ENCODE measurements at places on chromosomes 6 and 20.

GRCh38 chr6:123745895-123746294 lies 57.8 kb upstream of the NKAIN2 start:
- no peak for DNase-seq

DNA sequence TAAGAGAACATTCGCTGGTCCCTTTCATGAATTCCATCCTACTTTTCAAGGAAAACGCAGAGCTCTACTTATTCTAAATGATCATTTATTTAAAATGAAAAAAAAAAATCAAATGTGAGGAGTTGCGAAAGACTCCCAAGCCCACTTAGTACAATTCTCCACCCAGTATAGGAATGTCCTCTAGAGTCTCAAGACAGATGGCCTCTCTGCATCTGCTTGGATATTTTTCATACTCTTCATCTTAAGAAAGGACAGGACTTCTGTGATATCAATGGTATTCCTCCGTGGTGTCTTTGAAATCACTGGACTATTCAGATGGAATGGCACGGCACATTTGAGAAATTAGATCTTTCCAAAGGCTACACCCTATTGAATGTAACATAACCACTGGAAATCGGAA lies 107.1 kb downstream of the PTPRK start:
- DNase-seq, result no peak

- no peak for DNase-seq
Observed at GRCh38 chr6:6901205-6901719, 206.5 kb upstream of the RREB1 start.

DNA sequence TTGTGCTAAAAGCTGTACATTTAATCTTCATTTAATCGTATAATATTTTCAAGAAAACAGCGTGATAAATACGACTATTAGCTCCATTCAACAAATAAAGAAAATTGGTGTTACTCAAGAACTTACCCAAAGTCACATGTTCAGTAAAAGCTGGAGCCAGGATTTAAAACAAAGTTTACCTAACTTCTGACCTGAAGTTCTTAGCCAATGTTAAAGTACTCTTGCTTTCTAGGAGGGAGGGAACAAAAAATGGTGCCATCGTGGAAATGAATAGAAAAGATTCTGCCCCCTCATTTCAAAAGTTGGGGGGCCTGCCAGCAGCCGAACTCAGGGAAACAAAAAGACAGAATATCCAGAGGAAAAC lies 395.8 kb downstream of the CD109 start:
- no peak for DNase-seq

DNA sequence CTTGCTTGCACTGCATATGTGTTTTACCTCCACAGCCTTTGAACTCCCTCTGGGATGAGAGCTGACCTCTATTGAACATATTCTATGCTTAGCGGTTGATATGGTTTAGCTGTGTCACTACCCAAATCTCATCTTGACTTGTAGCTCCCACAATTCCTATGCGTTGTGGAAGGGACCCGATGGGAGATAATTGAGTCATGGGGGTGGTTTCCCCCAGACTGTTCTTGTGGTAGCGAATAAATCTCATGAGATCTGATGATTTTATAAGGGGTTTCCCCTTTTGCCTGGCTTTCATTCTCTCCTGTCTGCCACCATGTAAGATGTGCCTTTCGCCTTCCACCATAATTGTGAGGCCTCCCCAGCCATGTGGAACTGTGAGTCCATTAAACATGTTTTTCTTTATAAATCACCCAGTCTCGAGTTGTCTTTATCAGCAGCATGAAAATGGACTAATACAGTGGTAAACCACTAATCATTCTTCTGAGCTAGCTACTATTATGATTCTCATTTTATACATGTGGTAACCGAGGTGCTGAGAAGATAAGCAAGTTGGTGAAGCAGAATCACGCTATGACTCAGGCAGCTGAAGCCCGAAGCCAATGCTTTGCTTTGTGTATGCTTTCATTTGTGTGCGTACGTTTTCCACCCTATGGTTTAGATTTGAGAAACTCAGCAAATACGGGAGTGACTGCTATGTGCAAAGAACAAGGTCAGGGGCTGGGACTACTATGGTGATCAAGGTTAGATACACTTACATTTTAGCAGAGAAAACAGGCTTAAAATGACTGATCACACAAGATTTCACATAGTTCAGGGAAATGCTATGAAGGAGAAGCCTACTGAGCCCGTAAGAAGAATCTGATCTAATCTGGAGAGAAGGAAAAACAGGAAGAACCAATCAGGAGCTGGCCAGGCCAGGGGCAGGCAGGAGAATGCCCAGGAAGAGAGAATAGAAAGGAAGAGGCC lies 363.5 kb downstream of the ESR1 start:
- no peak for DNase-seq

DNA sequence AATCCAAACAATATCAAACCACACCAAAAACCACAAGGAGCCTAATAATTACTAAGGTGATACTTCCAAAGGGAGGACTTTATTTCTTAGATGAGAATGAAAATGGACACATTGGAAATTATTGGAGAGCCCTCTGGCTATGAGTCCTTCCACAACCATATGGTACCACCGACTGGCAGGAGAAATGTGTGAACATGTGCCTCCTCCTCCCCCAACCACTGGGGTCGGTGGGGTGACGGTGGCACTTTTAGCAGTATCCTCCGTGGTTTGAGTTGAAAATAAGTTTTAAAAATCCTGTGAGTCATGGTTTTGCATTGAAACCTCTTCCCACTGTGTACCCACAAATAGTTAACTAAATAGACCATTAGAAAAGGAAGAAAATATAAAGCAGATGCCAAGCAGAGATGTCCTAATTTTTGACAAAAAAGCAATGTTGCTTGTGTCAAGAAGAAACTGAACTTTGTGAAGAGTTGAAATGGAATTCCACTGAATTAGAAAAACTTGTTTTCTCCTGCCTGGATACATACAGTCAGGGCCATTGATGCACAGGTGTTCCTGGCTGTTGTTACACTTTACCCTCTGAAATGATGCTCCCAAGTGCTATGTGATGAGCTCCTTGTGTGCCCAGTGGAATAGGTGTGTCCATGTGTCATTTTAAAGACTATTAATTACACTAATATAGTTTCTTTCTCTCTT lies 3.2 kb downstream of the EDN1 start:
- DNase-seq, result no peak

- DNase-seq, result no peak
Observed at GRCh38 chr20:38835792-38836191, 30.3 kb downstream of the PPP1R16B start.

GRCh38 chr6:56933650-56934049 lies 21.3 kb upstream of the BEND6 start:
- peak; percentile 61 for DNase-seq

GRCh38 chr20:43942667-43943285 lies 28.1 kb downstream of the TOX2 start:
- peak; percentile 61 for DNase-seq

DNA sequence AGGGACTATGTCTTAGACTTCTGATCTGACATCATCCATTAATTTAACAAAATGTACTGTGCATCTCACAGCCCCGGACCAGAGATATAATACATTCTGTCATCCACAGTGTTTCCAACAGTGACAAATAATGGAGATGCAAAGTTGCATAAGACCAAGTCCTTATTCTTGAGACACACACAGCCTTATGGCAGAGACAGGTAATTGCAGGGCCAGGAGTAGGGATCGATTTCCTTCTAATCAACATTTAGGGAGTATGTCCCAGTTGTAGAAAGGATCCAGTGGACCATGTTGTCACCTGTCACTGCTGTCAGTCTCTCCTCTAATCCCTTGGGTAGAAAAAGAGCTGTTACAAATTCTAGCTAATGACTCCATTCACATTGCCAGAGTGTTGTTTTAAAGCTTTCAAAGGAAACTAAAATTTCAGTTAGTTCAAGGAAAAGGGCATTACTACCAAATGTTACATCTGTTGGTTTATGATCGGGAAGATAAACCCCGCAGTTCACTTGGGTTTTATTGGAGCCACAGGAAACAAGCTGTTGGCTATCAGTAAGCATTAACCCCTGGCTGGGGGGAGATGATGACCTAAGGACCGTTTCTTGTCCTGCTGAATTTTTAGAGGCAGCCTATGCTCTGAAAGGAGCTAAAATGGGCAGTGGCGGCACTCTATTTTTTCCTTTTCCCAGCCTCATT lies 111.4 kb upstream of the ATXN1 start:
- peak; percentile 25 for DNase-seq

GRCh38 chr20:18712882-18713281 lies 100.7 kb upstream of the SCP2D1 start:
- no peak for DNase-seq

DNA sequence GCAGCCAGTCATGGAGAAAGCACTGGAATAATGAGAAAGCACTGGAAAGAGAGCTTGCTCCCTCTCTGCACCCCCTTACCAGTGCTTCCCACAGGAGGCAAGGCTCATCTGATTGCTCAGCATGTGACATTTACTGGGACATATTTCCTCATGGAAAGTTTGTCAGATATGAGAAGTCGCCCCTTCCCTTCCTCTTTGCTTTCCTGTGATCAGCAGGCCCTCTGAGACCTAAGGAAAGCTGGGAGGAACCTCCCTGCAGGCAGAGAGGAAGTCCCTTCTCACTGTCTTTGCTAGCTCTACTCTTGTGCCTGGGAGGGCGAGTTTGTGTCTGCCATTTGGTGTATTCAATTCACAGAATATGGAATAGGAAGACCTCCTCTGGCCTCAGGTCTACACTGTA lies 283.8 kb downstream of the ALDH8A1 start:
- DNase-seq, result no peak

DNA sequence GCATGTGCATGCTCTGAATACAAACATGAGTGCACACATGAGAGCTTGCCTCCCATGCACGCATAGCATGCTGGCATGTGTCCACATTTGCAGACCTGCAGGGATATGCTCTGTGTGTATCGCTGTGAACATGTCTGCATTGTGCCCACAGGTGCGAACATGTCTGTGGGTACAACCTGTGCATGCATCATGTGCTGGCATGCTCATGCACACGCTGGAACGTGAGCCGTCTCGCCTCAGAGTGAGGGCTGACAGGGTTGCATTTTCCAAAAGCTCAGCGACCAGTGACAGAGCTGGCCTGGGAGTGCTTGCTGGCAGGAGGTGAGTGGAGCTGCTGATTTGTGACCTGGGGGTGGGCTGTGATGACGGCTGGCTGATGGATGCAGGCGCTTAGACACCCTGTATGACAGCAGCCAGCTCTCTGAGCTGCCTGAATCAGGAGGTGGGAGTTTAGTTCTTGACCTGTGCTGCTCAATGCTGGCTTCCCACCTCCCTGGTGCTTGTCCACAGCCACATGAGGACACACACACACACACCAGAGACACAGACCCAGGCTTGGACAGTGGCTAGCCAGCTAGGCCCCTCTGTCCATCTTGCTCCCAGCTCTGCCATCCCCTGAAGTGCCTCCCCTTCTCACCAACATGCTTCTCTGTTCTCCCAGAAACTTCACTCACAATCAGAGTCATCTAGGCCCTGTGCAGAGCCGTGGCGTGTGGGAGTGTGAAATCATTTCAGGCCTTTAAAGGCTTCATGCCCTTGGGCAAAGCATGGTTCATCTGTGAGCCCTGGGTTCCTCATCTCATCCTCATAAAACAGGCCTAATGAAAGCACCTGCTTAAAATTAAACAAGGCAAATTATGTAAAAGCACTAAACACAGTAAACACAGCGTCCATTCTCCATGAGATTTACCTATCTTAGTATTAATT lies 51.4 kb downstream of the CD40 start:
- no peak for DNase-seq

GRCh38 chr20:9508696-9509178 lies 5.7 kb upstream of the LAMP5 start:
- DNase-seq, result no peak

GRCh38 chr6:158262755-158263154 lies 49.5 kb upstream of the TULP4 start:
- DNase-seq, result no peak

DNA sequence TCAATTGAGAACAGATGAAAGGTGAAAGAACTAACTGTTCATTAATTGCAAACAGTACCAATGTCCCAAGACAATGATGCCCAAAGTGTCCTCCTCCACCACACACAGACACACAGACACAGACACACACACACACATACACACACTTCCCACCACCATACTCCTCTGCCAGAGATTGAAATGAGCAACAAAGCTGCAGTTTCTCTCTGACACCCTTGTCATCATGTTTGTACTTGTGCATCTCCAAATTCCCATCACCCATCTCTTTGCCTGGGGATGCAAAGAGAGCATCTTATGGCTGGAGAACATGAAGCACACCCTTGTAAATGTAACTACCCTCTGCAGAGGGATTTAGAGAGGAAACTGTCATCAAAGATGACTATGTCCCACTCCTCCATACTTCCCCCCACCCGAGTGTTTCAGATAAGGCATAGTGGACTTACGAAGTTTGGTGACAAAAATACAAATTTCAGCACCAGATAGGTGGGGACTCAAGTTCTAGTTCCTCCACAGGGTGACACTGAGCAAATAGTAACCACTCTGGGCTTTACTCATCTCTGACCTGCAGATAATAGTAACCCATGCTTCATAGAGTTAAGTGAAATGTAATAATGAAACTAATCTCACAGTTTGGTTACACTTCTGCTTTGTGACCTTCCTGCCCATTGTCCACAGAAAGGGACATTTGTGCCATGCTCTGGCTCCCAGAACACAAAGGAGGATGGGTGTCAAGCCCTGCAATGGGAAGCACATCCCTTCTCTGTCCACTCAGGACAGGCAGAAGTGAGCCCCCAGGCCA lies 8.7 kb downstream of the MAFB start:
- no peak for DNase-seq

DNA sequence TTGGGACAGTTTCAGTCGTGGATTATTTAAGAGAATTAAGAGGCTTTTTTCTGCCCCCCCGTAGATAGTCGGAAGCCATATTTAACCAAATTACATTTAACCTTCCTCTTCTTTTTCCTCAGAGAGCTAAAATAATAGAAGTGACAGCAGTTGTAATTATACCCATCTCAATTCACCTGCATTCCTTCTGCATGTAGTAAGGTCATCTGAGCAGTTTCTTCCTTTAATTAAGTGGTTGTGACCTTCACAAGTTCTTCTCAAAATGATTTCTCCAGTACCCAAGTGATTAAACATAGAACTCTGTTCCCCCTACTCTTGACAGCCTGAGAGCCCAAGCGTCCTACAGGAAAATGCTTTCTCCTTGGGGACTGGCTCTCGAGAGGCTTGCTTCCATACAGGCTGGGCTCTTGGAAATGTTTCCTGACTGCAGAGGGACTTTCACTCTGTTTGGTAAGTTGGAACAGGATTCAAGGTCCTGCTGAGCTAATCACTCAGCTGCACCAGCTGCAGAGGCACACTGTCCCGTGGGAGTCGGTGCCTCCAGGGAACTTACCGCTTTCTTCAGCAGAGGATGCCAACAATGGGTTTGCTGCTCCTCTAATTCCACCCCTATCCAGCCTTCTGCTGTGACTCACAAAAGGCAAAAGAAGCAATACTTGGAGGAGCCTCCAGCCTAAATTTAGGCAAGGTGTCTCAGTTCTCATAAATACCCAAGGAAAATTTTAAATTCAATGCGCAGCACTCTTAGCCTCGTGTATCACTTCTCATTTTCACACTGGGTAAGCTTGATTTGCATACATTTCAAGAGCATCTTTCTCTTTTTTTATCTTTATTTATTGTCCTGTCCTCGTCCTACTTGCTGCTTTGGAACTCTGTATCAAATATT lies 414.9 kb downstream of the KIF16B start:
- DNase-seq, result no peak

DNA sequence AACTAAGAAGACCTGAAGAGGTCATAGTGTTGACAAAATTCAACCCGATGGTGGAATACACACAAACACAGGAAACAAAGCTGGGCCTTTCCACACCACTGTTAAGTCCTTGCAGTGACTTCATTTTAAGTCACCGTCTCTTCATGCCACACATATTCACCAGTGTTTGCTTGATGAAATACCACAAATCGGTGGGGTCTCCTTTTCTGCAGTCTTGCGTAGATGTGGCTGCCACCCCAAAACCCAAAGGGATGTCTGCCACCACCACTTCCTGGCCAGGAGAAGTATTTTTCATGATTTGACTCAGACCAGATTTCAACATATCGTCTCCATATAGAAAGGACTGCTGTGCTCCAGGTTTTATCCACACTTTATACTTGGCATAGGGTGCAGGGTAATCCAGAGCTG lies 11.0 kb upstream of the COL10A1 start:
- no peak for DNase-seq

Measured in GF-D8 (cell line).